ENCODE measurements at places on chromosomes 2 and 18.

- no peak for DNase-seq
These were observed 214.7 kb downstream of the KCNH7 start for GRCh38 chr2:162623888-162624287.

GRCh38 chr2:48590017-48590416 is 27.6 kb upstream of the GTF2A1L start:
- DNase-seq: no peak

DNA sequence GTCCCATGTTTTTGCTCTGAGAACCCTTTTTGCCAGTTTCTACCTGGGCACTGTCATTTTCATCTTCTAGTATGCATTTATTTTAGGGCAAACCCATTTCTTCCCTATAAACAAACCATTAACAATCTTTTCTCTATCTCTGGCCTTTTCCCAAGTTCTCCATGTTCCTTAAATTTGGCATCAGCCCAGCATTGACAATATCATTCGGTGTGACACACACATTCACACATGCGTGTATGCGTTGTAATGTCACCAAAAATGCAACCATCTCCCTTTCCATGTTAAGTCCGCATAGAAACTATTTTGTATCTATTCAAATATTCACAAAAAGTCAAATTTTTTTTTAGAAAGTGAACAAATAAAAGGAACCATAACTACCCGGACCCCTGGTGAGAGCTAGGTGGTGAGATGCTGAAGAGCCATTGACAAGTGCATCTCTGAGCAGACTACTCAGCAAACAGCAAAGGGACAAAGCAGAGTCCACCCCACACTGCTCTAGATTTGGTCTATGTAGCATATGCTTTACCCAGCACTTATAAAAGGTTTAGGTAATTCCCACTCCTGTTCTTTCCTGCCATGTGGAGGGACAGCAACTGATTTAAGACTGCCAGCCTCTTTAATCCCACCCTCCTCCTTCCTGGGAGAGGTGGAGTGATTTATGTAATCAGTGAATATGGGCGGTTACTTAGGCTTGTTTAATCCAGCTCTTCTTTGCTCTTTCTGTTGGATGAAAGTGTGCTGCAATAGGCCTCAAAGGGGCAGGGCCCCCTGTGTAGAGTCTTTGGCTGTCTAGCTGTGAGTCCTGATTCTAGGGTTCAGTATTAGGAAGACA is 124.1 kb downstream of the METTL8 start:
- no peak for DNase-seq

- no peak for DNase-seq
These were observed 3.3 kb upstream of the TCF7L1 start for GRCh38 chr2:85129861-85130260.

- DNase-seq: no peak
These were observed 172.7 kb upstream of the FHL2 start for GRCh38 chr2:105571445-105571987.
